ENCODE measurements at places on chromosomes 4 and X. TPM values are rescaled to one million over a fixed set of nuclear protein-coding genes. Genes with fewer than 3 reads are reported as not detected.

DNA sequence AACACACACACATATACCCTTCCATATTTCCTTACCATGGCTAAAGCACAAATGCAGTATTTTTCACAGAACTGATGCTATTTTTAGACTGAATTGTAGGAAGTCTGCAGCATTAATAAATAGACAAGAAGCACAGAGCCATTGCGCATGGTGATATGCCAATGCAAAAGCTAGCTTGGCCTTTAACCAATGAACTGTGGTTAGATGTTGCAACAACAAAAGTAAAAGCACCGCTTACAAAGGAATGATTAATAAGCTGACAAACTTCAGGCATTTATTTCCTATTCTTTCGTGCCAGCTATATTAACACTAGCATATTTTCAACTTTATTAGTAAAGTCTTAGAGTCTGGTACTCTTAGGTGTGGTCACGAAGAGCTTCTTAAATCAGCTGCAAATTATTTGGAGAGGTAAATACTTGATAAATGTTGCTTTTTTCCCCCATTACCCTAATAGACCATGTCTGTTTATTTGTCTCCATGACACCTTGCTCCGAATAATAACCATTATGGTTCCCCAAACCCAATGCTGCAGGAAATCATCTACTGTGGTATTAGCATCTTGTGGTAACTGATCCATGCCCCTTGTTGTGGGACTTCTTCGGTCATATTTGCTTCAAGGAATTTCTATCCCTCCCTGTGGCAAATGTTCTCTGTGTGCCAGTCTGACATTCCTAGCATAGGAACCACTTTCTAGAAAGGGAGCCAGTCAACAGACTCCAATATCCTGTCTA, 306.1 kb upstream of the TAPT1 start:
- H3K4me3 ChIP-seq: peak overlapping the region; percentile 36
- peak overlapping the region; percentile 62 for H3K27ac ChIP-seq
- H3K4me1 ChIP-seq: peaks cover 34% of the 10 kb centered on the region
- no peaks in the 10 kb centered on the region for H3K27me3 ChIP-seq
- H3K36me3 ChIP-seq: no peaks in the 10 kb centered on the region
- peak; percentile 92 for DNase-seq

GRCh38 chr4:121408-122084, 2.8 kb upstream of the ZNF718 start:
- no peak overlapping the region for H3K4me3 ChIP-seq
- H3K36me3 ChIP-seq: peaks cover 2% of the 10 kb centered on the region
- H3K4me1 ChIP-seq: no peaks in the 10 kb centered on the region
- no peaks in the 10 kb centered on the region for H3K27me3 ChIP-seq

GRCh38 chr4:1012034-1012739, 761 bp downstream of the FGFRL1 start:
- H3K36me3 ChIP-seq: no peaks in the 10 kb centered on the region
- 0 out of 2 replicates have a peak, but pooled peaks cover 3% of the 10 kb centered on the region for H3K4me1 ChIP-seq
- H3K4me3 ChIP-seq: peak overlapping the region; percentile 77
- peak; percentile 66 for DNase-seq
- H3K27me3 ChIP-seq: peaks cover 2% of the 10 kb centered on the region

- no peak for DNase-seq
- no peaks in the 10 kb centered on the region for H3K4me1 ChIP-seq
- no peaks in the 10 kb centered on the region for H3K27me3 ChIP-seq
- no peaks in the 10 kb centered on the region for H3K36me3 ChIP-seq
- no peak overlapping the region for H3K27ac ChIP-seq
Measured at GRCh38 chr4:58679886-58680285, 1569.7 kb upstream of the IGFBP7 start.

- H3K4me3 ChIP-seq: no peak overlapping the region
- H3K27ac ChIP-seq: no peak overlapping the region
- H3K36me3 ChIP-seq: no peaks in the 10 kb centered on the region
- H3K27me3 ChIP-seq: no peaks in the 10 kb centered on the region
Measured at GRCh38 chr4:89939994-89940393, 45.3 kb downstream of the MMRN1 start.

DNA sequence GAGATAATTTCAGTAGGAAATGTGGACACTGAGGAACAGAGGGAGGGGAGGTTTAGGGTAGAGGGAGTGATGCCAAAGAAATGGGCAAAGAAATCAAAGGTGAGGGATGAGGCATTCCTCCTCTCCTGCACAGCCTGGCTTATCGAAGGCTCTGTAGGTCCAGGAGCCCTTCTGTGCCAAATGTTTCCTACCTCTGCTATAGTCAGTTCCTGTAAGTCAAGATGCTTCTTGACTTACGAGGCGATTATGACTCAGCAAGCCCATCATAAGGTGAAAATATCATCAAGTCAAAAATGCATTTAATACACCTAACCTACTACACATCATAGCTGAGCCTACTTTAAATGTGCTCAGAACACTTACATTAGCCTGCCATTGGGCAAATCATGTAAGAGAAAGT, 60.0 kb upstream of the ARHGAP24 start:
- H3K27ac ChIP-seq: no peak overlapping the region
- no peak for DNase-seq
- H3K4me1 ChIP-seq: no peaks in the 10 kb centered on the region
- H3K4me3 ChIP-seq: no peak overlapping the region
- H3K27me3 ChIP-seq: no peaks in the 10 kb centered on the region
- H3K36me3 ChIP-seq: no peaks in the 10 kb centered on the region

GRCh38 chrX:3666975-3667374, 46.5 kb downstream of the PRKX start:
- H3K4me3 ChIP-seq: no peak overlapping the region
- H3K4me1 ChIP-seq: no peaks in the 10 kb centered on the region
- no peaks in the 10 kb centered on the region for H3K27me3 ChIP-seq
- no peaks in the 10 kb centered on the region for H3K36me3 ChIP-seq
- no peak overlapping the region for H3K27ac ChIP-seq

DNA sequence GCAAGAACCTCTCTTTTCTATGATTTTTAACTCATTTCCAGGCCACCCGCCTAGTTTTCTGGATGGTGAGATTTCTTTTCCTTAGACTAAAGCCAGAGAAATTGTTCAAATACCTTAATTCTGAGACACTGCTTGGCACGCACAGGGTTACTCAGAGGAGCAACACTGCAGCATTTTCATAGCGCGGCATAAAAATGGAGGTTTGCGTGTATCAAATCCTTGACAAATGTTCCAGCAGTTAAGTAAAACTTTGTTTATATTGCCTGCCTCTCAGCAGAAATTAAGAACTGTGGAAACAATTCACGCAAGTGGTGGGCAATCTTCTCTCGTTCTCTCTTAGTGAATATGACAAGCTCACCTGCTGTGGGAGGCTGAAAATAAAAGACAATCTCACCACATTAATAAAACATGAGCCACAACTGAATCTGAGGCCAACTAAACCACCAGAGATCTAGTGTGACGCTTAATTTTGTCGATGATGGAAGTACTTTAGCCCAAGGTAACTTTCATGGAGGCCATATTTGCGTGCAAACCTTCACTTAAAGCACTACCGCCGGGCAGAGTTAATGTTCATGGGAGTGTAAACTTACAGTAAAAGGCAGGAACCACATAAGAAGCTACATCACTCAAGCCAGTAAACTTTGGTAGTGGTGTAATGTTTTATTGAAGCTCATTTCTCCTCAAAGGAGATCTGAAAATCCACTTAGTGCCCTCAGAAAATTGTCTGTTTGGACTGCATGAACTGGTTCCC, 894.8 kb upstream of the EPHA5 start:
- DNase-seq: peak; percentile 1
- no peaks in the 10 kb centered on the region for H3K27me3 ChIP-seq
- no peaks in the 10 kb centered on the region for H3K36me3 ChIP-seq
- no peak overlapping the region for H3K27ac ChIP-seq
- H3K4me3 ChIP-seq: no peak overlapping the region

DNA sequence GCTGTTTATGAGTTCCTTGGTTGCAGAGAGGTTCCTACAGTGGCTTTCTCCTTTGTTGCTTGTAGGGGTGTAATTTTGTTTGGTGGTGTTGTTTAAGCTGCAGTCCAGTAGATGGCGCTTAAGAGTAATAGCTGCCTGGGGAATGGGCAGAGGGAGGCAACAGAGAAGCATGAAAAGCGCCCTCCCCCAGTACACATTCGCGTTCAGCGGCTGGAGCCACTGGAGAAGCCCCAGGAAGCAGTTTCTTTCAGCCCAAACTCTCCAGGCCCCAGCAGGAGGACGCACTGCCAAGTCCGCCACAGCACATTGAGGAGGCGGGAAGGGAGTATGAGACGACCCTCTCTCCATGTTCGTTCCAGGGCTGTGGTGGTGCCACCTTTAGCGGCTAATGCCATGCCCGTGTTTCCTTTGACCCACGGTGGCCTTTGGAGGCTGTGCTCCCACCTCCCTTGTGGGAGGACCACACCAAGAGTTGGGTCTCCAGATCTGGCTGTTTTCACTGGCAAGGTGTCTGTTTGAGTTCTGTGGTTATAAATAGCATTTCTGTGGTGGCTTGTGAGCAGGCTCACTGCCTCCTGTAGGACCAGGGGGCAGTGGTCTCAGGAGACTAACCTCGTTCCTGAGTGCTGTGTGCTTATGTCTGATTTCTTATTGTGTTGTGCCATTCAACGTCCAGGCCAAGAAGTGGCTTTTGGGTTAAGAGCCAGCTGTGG, 252.3 kb downstream of the ARHGAP10 start:
- no peak overlapping the region for H3K27ac ChIP-seq
- H3K36me3 ChIP-seq: no peaks in the 10 kb centered on the region

DNA sequence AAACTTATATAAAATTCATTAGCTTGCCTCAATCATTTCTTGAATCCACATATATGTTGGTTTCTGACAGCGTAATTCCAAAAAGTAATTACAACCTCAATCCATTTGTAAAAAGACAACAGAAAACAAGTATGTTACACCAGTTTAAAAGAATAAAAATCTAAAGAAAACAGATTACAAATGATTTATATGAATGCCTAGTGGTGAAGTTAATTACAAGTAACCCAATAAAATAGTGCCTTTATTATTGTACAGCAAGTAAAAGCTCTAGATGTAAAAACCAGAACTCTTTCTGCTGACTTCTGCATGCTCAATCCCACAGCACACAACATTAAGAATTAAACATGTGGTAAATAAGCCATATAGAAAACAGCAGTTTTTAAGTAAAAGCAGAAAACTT, 197.8 kb downstream of the MAB21L2 start:
- no peak overlapping the region for H3K4me3 ChIP-seq
- H3K27me3 ChIP-seq: no peaks in the 10 kb centered on the region
- H3K4me1 ChIP-seq: no peaks in the 10 kb centered on the region
- no peaks in the 10 kb centered on the region for H3K36me3 ChIP-seq
- H3K27ac ChIP-seq: no peak overlapping the region

- no peak overlapping the region for H3K4me3 ChIP-seq
- peak; percentile 0 for DNase-seq
- no peak overlapping the region for H3K27ac ChIP-seq
- no peaks in the 10 kb centered on the region for H3K4me1 ChIP-seq
Measured at GRCh38 chrX:47863187-47863586, 26.5 kb downstream of the ZNF81 start.

GRCh38 chrX:119760026-119760877, 1.9 kb downstream of the SOWAHD start:
- no peak overlapping the region for H3K4me3 ChIP-seq
- no peaks in the 10 kb centered on the region for H3K36me3 ChIP-seq
- no peaks in the 10 kb centered on the region for H3K27me3 ChIP-seq
- no peak overlapping the region for H3K27ac ChIP-seq
- DNase-seq: no peak

- H3K4me1 ChIP-seq: no peaks in the 10 kb centered on the region
- H3K27me3 ChIP-seq: no peaks in the 10 kb centered on the region
- no peak overlapping the region for H3K27ac ChIP-seq
- no peak for DNase-seq
Measured at GRCh38 chr4:2348786-2349185, 69.7 kb downstream of the ZFYVE28 start.

GRCh38 chr4:128286474-128287058, 1.0 kb downstream of the PGRMC2 start:
- peak overlapping the region; percentile 85 for H3K27ac ChIP-seq
- no peaks in the 10 kb centered on the region for H3K27me3 ChIP-seq
- H3K36me3 ChIP-seq: peaks cover 17% of the 10 kb centered on the region
- H3K4me1 ChIP-seq: peaks cover 29% of the 10 kb centered on the region
- peak; percentile 73 for DNase-seq

- H3K27ac ChIP-seq: no peak overlapping the region
- no peak for DNase-seq
- no peaks in the 10 kb centered on the region for H3K36me3 ChIP-seq
- H3K27me3 ChIP-seq: no peaks in the 10 kb centered on the region
- no peak overlapping the region for H3K4me3 ChIP-seq
Measured at GRCh38 chrX:18691431-18691830, 16.0 kb upstream of the PPEF1 start.

- no peak overlapping the region for H3K27ac ChIP-seq
- no peak for DNase-seq
- no peaks in the 10 kb centered on the region for H3K36me3 ChIP-seq
- H3K4me1 ChIP-seq: peaks cover 13% of the 10 kb centered on the region
Measured at GRCh38 chr4:185885075-185885474, 73.1 kb upstream of the SORBS2 start.

GRCh38 chr4:51918251-51918650, 75.3 kb downstream of the DCUN1D4 start:
- H3K27ac ChIP-seq: no peak overlapping the region
- H3K4me3 ChIP-seq: no peak overlapping the region
- DNase-seq: no peak
- no peaks in the 10 kb centered on the region for H3K4me1 ChIP-seq

DNA sequence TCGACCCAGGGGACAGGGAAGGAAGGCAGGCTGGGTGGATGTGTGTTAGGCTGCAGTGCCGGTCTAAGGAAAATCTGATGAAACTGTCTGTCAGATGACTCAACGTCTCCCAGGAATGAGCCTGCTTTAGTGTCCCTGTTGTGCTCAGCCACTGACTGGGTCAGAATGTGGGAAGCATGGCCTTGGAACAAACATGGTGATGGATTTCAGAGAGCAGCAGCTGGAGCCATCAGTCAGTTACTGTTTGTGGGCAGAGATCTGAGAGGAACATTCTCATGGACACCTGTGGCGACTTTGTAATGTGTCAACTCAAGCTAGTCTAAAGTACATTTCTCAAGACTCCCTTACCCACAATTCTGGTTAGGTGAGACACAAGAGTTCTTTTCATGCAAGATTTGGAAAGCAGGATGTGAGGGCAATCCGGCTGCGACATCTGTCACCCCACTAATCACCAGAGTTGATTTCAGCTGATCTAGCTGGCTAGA, 63.2 kb downstream of the ANAPC10 start:
- H3K4me1 ChIP-seq: peaks cover 10% of the 10 kb centered on the region
- H3K4me3 ChIP-seq: no peak overlapping the region
- H3K27me3 ChIP-seq: no peaks in the 10 kb centered on the region
- peak overlapping the region; percentile 28 for H3K27ac ChIP-seq
- peak; percentile 87 for DNase-seq

GRCh38 chr4:128670513-128670912, 139.0 kb upstream of the JADE1 start:
- H3K36me3 ChIP-seq: no peaks in the 10 kb centered on the region
- H3K4me1 ChIP-seq: no peaks in the 10 kb centered on the region
- H3K4me3 ChIP-seq: no peak overlapping the region
- DNase-seq: no peak
- H3K27me3 ChIP-seq: no peaks in the 10 kb centered on the region

GRCh38 chr4:67883458-67883857, 344 bp downstream of the TMPRSS11D start:
- H3K27me3 ChIP-seq: no peaks in the 10 kb centered on the region
- no peak overlapping the region for H3K27ac ChIP-seq
- H3K36me3 ChIP-seq: no peaks in the 10 kb centered on the region
- no peak for DNase-seq
- H3K4me1 ChIP-seq: peaks cover 24% of the 10 kb centered on the region

- H3K36me3 ChIP-seq: no peaks in the 10 kb centered on the region
- DNase-seq: peak; percentile 57
- H3K4me3 ChIP-seq: no peak overlapping the region
- peak overlapping the region; percentile 25 for H3K27ac ChIP-seq
- H3K4me1 ChIP-seq: peaks cover 19% of the 10 kb centered on the region
Measured at GRCh38 chr4:141027421-141027820, 105.8 kb downstream of the RNF150 start.

TEX11 gene
- not detected for total RNA-seq

PCDH7 gene
- 0.38 TPM for total RNA-seq

GCNA gene
- 2.2 TPM for total RNA-seq

NMU gene
- total RNA-seq: not detected

FAM114A1 gene
- total RNA-seq: 318 TPM

KLHL4 gene
- 0.11 TPM for total RNA-seq

Measured in GM23248 (cell line).